AG04450 (cell line): ENCODE measurements at places on chromosomes 7 and 10.
A peak's percentile ranks its signal among the peaks of the same experiment; 100 is the strongest.

DNA sequence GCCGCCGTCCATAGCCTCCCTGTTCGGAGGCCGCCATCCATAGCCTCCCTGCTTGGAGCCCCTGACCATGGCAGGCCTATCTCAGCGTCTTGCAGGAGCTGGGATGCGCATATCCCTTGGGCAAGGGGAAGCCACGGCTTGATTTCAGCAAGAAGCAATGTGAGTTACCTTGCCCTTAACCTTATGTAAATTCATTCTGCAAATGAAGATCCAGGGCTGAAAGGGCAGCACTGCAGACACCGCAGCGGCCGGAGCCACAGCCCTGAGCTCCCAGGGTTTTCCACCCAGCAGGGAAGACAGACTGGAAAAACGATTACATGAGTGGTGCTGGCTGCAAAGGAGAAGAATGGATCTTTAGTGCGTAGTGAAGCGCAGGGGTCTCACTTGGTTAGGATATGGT, 95.8 kb downstream of the SEC61G start:
- DNase-seq = no peak

- no peak for DNase-seq
These were observed 184.0 kb downstream of the GFRA1 start for GRCh38 chr10:116088985-116089384.

GRCh38 chr10:63204667-63205391, 71.7 kb downstream of the NRBF2 start:
- DNase-seq = no peak

GRCh38 chr7:2082139-2082998, 150.4 kb downstream of the MAD1L1 start:
- DNase-seq = peak; percentile 59

- no peak for DNase-seq
These were observed 586.1 kb downstream of the SDK1 start for GRCh38 chr7:3887096-3887690.

GRCh38 chr10:6395606-6396005, 184.5 kb downstream of the PRKCQ start:
- DNase-seq = no peak

- DNase-seq = no peak
These were observed 129.2 kb downstream of the DYNC2I1 start for GRCh38 chr7:158985583-158985982.

- DNase-seq = no peak
These were observed 13.9 kb downstream of the NAPEPLD start for GRCh38 chr7:103134836-103135554.

DNA sequence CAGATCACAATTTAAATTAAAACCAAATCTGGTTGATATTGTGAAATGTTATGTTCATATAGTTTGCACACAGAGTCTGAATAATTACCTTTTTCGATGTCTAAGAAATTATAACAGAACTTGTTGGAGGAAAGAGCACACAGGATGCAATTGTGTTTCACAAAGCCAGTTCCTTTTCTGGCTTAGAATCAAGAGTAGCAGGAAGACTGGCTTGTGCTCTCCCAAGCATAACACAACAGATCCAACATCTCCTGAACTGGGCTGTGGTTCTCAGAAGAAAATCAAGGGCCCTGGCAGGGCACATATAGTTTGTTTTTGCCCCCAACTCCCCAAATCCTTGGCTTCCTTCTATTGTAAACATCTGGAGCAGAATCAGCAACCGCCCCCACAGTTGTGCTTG, 62.7 kb downstream of the LRRC4 start:
- DNase-seq = no peak

DNA sequence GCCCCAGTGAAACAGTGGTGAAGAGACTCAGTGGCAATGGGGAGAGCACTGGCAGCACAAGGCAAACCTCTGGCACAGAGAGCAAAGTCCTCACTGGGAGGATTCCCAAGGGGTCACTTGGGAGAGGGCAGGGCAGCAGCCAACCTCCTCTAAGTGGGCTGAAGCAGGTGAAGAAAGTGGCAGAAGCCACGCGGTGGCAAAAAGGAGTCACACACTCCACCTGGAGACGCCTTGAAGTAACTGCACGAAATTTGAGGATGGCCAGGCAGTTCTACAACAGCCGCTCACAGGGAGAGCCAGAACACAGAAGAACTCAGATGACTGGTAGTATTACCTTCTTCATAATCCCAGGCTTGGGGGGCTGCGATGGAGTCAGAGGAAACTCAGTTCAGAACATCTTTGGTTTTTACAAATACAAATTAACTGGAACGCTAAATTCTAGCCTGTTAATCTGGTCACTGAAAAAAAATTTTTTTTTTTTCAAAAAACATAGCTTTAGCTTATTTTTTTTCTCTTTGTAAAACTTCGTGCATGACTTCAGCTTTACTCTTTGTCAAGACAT, 574 bp upstream of the IL6 start:
- DNase-seq = peak; percentile 62

GRCh38 chr7:157495594-157495993, 158.8 kb downstream of the DNAJB6 start:
- DNase-seq = no peak

DNA sequence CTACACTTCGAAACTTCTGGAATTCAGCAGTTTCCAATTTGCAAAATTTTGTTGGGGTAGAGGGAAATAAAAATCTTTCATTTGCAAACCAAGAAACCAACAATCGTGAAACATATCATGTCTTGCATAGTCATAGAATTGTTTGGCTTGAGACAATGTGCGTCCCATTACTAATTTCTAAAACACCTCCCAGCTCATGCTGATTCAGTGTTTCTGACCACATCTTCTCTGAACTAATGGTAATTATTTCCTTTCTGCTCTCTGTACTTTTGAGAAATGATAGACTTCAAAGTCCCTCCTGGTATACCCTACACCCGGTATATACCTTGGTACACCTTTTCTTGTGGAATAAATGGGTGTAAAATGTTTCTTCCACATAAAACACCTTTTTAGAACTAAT, 41.8 kb upstream of the TSPAN13 start:
- DNase-seq = no peak

GRCh38 chr10:51047857-51048256, 26.4 kb upstream of the PRKG1 start:
- no peak for DNase-seq

GRCh38 chr7:46317256-46317655, 396.2 kb upstream of the IGFBP3 start:
- no peak for DNase-seq

DNA sequence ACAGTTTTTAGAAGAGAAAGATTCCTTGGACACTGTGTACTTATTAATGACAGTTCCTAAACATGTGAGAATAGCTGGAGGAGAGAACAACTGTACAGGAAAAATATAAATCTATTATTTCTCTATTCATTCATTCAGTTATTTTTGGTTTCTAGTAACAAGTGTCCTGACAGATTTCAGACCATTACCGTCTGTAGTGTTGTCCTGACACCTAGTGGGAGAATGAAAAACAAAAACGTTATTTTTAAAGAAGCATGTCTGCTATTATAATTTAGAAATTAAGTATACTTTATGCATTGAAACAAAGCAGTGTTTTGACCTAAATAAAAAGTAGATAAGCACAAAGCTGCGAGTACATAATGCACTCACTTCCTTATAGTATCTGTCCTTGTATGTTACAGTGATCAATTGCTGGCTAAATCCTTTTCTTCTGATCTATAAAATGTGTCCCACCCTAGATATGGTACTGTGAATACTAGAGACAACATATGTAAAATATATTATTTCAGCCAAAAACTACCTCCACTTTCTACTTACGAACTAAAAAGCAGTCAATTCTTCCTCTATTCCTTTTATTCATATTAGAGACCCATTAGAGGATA, 575.6 kb downstream of the ARL4A start:
- DNase-seq = peak; percentile 24

DNA sequence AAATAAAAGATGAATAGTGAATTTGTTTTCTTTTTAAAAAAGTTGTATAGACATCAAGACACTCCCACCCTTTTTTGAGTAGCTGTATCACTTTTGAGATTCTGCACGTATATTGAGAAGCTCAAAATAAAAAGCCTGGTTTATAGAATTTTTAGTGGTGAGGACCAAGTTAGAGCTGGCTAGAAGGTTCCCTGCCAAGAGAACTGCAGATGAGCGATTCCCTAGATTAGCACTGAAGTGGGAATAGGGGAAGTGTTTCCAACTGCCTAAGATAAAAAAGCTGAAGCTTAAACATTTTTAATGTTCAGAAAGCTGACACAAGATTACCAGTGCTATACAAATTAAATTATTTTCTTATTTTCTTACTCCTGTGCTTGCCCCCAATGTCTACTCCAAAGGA, 135.7 kb upstream of the TMEM229A start:
- DNase-seq = no peak

DNA sequence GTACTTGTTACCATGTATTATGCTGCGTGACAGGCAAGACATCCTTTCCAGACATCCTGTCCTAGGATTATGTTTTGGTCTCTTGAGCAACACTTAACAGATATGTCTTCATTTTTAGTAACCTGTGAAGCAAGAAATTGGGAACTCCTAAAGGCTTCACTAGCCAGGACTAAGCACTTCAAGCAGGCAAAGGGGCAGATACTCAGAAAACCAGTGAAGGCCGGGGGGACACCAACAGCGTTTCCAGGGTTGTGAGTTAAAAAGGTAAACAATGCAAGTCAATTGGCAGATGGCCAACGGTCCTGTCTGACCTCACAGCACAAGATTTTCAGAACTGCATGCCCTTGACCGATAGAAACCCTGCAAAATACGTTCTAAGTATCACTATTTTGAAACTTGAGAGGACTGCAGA, 77.6 kb upstream of the SFMBT2 start:
- DNase-seq = no peak

DNA sequence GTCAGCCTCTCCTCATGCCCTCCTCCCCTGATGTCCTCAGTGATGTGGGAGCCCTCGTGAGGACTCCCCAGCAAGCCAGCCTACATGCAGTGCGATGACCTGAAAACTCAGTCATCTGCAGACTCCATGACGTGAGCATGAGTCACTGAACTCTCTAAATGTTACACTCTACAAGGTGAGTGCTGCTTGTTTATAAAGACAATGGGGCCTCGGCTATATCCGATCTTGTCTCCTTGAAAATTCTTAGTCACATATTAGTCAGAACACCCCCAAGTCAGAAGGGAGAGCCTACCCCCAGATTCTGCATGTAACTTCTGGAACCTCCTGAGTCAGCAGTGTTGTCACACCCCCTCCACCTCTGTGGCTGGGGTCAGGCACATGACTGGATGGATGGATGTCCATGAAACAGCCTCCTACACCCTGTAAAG, 673.8 kb downstream of the INHBA start:
- peak; percentile 86 for DNase-seq

- DNase-seq = no peak
These were observed 169.7 kb downstream of the NRF1 start for GRCh38 chr7:129780974-129781927.
